Glutamatergic neuron (in vitro differentiated cells): ENCODE measurements at places on chromosomes 12 and 14. TPM values are rescaled to one million over a fixed set of nuclear protein-coding genes. Genes with fewer than 3 reads are reported as not detected.
A peak's percentile ranks its signal among the peaks of the same experiment; 100 is the strongest.

DNA sequence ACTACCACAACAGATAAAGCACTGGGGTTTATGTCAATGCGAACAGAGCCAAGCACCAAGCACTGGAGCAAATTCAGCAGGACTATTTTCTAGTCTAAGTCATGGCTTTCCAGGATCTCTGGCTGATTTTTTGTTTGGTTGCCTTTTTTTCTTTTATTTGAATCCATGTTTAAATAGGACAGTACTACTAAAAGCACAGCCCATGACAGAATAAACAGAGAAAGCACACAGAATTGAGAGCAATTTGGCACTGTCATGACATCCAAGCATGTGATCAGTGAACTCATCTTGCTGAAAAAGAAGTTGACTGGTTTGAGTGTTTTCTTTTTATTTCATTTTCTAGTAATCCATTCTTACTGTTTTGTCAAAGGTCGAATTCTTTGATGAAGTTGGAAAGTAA is 23.1 kb upstream of the RERG start:
- no peak for DNase-seq

GRCh38 chr12:67472539-67472938 is 176.0 kb upstream of the DYRK2 start:
- no peak for DNase-seq

DNA sequence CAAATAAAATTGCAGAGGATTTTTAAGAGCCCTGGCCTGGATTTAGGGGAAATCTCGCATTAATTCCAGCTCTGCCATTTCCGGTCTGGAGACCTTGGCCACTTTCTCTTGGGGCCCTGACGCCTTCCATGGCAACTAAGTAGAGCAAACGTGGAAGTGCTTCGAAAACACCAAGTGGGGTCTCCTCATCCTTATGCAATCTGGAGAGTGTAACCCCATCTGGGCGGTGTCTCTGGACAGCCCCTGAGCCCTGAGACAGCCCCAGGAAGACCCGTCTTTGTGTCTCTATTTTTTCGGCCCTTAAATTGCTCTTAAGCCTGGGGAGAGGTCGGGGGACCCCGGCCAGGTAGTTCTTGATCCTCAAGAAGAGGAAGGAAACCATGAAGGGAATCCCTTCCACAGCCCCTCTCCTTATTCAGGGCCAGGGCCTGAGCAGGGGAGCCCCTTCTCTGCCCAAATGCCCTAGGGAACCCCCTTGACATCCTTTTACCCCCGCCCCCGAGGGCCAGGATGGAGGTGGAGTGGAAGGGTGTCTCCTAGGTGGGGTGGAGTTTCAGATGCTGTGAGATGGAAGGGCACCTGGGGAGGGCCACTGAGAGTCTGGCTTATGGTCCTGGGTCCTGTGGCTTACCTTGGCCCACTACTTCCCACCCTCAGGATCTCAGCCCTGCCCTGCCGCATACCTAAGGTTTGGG is 17.6 kb upstream of the NR4A1 start:
- DNase-seq, result no peak

DNA sequence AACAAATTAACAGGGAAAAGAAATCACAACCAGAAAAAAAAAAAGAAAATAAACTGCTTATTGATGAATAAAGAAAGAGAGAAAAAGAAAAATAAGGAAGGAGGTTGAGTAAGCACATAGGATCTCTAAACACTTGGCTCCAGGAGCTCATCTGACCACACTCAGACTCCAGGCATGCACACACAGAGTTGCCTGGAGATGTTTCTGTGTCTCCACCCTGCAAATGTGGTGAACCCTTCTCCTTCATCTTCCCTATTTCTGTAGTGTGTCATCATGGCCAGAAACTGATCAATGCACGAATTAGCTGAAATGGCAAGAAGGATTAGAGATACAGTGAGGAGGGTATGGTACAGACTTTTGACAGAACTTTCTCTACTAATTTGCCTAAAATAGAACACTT is 20.2 kb downstream of the OR4N2 start:
- no peak for DNase-seq

- no peak for DNase-seq
These were observed 29.7 kb downstream of the PLEKHH1 start for GRCh38 chr14:67562776-67563150.

- no peak for DNase-seq
These were observed 31.1 kb downstream of the SLC38A4 start for GRCh38 chr12:46794593-46795190.

DNA sequence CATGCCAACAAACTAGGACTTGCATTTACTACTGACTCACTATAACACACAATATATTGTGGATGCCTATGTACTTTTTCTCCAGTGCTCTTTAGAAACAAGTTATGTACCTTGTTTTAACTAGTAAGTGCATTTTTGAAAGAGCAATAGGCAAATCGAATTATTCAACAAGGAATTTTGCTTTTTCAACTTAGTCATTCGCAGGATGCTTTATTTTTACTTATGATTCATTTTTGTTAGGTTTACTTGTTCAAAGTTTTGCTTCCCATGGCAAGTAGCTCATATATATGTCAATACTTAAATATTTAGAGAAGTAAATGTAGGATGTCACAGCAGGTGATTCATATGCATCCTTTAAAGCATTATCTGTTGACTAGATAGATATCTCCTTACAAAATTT is 149.8 kb downstream of the PELI2 start:
- DNase-seq, result no peak

- no peak for DNase-seq
These were observed 443.3 kb downstream of the ADAMTS20 start for GRCh38 chr12:43108656-43109055.

GRCh38 chr14:40340708-40341107 is 908.5 kb upstream of the FBXO33 start:
- DNase-seq, result no peak

DNA sequence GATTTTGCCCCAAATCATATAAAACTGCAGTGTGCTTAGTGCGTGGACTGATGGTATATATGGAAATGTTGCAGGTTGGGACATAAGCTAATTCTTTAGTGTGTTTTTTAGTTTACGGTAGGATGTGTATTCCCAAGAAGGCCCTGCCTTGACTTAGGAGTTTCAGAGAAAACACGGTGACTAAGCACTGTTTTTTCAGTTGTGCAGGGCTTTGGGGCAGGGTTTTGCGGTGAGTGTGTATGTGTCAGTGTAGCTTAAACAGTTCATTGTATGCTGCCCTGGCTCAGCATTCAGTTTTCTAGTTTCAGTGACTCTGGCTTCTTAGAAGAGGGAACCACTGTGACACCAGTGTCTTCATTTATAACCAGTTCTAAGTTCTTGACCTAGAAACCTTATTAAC is 101.2 kb downstream of the AKAP6 start:
- DNase-seq, result no peak

DNA sequence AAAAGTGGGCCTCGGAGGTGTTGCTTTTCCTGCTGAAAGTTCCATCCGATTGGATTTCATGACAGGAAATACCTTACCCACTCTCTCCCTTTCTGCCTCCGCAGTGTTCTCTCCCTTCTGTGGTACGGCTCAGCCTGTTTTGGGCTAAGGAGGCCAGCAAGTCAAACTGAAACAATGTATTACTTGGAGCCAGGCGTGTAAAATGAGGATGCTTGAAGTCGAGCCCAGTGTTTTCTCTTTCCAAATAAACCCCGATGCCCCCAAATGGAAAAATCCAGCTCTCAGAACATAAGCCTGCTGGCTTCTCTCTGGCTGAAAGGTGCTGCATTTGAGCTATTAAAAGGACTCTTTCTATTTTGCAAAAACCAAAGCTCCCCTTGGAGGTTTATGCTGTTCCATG is 124.7 kb downstream of the ZNF664 start:
- DNase-seq, result no peak

GRCh38 chr12:118061011-118061872 is at the start of gene WSB2:
TSS of gene WSB2 (minus strand) at chr12:118061179. CDS start at chr12:118061048, 131 bp downstream.
- DNase-seq, result peak; percentile 56

GRCh38 chr14:58491593-58491992 is 64.1 kb downstream of the KIAA0586 start:
- DNase-seq, result no peak

- DNase-seq, result no peak
These were observed 41.6 kb upstream of the CSRP2 start for GRCh38 chr12:76920172-76921099.

DNA sequence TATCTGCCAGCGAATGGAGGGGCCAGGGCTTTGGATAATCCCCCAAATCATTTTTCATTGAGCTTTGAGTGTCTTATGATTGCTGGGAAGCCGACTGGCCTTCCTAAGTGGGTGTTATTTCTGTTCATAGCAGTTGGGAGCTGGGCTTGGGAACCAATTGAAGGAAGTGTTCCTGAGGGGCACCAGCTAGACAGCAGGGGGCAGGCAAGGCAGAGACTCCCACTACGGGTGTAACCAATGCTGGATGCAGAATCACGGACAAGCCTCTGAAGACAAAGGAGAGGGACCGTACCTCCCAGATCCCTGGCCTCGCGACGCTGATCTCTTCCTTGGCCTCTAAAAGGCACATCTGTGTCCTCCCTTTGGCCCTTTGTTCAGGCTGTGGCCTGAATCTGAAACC is 149.0 kb upstream of the PRMT8 start:
- DNase-seq, result peak; percentile 80

DNA sequence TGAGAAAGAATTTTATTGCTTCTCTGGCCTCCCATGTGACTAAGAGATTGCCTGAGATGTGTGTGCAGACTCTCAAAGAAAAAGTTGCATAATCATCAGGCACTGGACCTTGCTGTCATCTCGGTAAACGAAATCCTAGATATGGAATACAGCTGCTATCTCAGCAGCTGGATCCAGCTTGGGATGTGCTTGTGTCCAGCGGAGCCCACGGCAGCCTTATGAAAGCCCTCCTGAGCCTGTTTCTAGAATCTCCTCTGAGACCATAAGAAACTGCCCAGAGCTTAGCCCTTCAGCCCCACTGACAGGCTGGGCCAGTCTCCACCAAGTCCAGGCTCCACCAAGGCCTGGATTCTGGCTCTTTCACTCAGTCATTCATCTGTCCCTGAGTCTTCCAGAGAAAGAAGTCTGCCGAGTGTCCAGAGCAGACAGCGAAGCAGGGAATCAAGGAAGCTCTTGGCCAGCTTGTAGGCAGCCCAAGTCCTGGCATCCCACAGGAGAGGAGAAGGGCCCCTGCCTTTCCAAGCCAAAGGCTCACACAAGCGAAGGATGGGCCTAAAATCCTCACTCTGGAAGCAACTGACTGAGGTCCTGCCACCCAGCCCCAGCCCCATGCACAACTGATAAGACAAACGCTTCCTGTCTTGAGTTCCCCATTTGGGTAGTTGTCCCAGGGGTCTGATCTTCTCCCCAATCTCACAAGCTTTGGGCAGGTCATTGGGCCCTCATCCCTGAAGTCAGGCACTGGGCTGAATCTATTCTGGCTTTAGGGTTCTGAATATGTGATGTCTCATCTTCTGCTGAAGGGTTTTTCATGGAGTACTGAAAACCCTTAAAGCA is 97.8 kb downstream of the SEC23A start:
- no peak for DNase-seq

GRCh38 chr14:67916430-67916829 is 96.9 kb downstream of the RAD51B start:
- DNase-seq, result no peak

GRCh38 chr14:23763394-23763793 is 127.2 kb downstream of the DHRS2 start:
- DNase-seq, result no peak

DNA sequence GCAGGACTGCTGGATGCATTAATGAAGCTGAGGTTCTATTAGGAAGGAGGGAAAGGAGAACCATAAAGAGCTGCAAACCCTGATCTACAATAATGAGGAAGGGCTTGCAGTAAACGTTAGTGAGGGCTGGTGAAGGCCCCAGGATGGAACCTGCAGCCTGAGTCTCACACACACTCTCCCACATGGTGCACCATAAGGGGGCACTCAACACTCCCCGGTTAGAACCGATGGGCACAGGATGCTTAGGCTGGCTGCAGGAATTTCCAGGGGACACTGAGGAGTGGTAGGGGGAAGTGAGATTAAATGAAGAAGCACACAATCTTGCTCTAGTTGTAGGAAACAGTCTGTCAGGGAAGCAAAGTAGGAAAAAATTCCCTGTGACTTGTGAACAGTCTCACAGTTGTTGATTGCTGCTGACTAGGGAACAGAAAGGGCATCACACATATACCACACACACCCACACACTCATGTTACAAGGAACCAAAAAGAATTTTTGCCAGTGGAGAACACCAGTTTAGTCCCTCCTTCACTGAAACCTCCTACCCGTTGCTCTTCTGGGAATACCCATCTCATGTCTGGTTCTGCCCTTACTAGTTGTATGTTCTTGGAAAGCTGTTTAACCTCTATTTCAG is 56.2 kb upstream of the FERMT2 start:
- DNase-seq, result no peak

GRCh38 chr14:45251912-45252311 is 1.1 kb downstream of the MIS18BP1 start:
- DNase-seq, result no peak

GRCh38 chr14:99253890-99254289 is 18.1 kb downstream of the BCL11B start:
- DNase-seq, result no peak

The ART4 gene
- total RNA-seq, result not detected

The FOXA1 gene
- total RNA-seq, result not detected

The NEK9 gene
- total RNA-seq, result 50.7 TPM

The SMCO3 gene
- not detected for total RNA-seq

The PROX2 gene
- not detected for total RNA-seq

The HELB gene
- 8.9 TPM for total RNA-seq

The KRT82 gene
- total RNA-seq, result not detected

The ARPC3 gene
- total RNA-seq, result 190 TPM

The INTS13 gene
- total RNA-seq, result 16.9 TPM

The MYF5 gene
- total RNA-seq, result not detected
